HepG2 (cell line): ENCODE measurements at places on chromosomes 4 and X.

DNA sequence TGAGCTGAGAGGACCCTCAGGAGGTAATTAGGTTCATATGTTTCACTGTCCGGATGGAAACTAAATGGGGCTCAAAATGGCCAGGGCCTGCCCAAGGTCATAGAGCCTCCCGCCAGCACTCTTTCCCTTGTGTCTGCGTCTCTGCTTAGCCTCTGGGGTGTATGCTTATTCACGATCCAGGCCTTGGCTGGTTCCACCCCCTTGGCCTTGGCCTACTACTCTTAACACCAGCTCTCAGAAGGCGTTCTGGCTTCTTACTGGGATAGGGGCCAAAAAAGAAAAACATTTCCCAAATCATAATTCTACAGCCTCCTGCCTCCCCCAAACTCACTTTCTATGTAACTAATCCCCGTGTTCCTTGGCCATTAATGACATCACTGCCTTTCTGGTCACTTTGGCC lies 68.8 kb downstream of the RTL5 start:
- H3K27ac ChIP-seq, result no peak overlapping the region
- no peak for DNase-seq
- no peaks in the 10 kb centered on the region for H3K4me1 ChIP-seq
- no peaks in the 10 kb centered on the region for H3K27me3 ChIP-seq
- H3K4me3 ChIP-seq, result no peak overlapping the region

GRCh38 chr4:113435893-113436292 lies 325.6 kb downstream of the CAMK2D start:
- no peak overlapping the region for H3K27ac ChIP-seq
- no peak overlapping the region for H3K4me3 ChIP-seq
- peaks cover 11% of the 10 kb centered on the region; the same call in 1 of the 2 replicates for H3K4me1 ChIP-seq
- no peak for DNase-seq
- no peaks in the 10 kb centered on the region for H3K27me3 ChIP-seq

DNA sequence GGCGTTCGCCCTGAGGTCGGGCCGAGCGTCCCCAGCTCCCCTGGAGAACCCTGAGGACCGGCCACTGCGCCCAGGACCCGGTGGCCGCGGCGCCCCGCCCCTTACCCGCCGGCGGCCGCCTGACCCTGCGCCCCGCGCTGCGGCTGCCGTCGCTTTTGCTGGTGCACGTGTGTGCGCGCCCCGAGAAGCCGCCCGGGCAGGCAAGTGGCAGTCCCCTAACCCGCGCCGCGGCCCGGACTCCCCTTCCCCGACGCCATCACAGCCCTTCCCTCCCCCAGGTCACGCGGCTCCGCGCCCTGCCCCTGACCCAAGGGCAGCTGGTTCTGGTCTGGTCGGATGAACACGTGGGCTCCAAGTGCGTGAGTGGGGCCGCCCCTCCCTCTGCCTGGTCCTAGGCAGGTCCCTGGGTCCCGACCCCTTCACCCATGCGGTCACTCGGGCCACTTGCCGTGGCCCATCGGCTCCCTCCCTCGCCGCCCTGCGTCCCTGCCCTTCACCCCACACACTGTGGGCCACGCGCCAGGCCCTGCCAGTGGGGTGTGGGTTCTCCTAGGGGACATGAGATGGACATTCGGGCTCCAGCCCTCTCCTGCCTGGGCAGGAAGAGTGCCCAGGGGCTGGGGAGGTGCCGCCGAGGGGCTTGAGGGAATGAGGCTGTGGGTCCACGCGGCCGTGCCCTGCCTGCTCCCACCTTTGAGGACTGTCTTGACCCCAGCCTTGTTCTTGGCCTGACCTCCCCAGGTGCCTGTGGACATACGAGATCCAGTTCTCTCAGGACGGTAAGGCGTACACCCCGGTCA lies 8.0 kb upstream of the FGFRL1 start:
- no peak overlapping the region for H3K27ac ChIP-seq
- H3K27me3 ChIP-seq, result peaks cover 12% of the 10 kb centered on the region
- no peaks in the 10 kb centered on the region for H3K36me3 ChIP-seq
- no peak for DNase-seq
- peaks cover 4% of the 10 kb centered on the region for H3K4me1 ChIP-seq

- H3K27me3 ChIP-seq, result no peaks in the 10 kb centered on the region
- H3K4me3 ChIP-seq, result no peak overlapping the region
- H3K4me1 ChIP-seq, result no peaks in the 10 kb centered on the region
- DNase-seq, result no peak
- H3K36me3 ChIP-seq, result peaks cover 1% of the 10 kb centered on the region; the same call in 1 of the 2 replicates
- no peak overlapping the region for H3K27ac ChIP-seq
Observed at GRCh38 chrX:131763674-131764073, 219.8 kb downstream of the OR13H1 start.

DNA sequence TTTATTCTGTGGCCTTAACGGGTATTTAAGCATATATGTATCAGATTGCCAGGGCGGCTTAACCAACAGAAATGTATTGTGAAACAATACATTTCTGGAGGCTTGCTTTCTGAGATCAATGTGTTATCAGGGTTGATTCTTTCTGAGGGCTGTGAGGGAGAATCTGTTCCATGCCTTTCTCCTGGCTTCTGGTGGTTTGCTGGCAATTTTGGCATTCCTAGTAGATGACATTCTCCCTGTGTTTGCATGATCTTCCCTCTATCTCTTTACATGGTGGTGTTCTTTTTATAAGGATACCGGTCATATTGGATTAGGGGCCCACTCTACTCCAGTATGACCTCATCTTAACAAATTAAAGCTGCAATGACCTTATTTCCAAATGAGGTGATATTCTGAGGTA lies 16.9 kb upstream of the CEP135 start:
- no peaks in the 10 kb centered on the region for H3K4me1 ChIP-seq
- no peak overlapping the region for H3K27ac ChIP-seq
- H3K36me3 ChIP-seq, result no peaks in the 10 kb centered on the region
- no peak for DNase-seq
- H3K27me3 ChIP-seq, result no peaks in the 10 kb centered on the region
